NCI-H187 (cell line): ENCODE measurements at places on chromosomes 12 and 14.

GRCh38 chr12:106010741-106011140 is 128.0 kb downstream of the NUAK1 start:
- no peak for DNase-seq

GRCh38 chr12:31479516-31480210 is 111.3 kb downstream of the DENND5B start:
- no peak for DNase-seq

GRCh38 chr12:108589028-108589839 is 8.7 kb downstream of the TMEM119 start:
- no peak for DNase-seq

- DNase-seq, result no peak
Measured at GRCh38 chr12:29429999-29430715, 49.2 kb upstream of the ERGIC2 start.

GRCh38 chr14:68250927-68251768 is 431.6 kb downstream of the RAD51B start:
- DNase-seq, result no peak
